ENCODE measurements at places on chromosomes 5 and 9. TPM values are rescaled to one million over a fixed set of nuclear protein-coding genes. Genes with fewer than 3 reads are reported as not detected.

Gene MARCOL
- total RNA-seq = not detected

Gene FOXD4L5
- total RNA-seq = under 0.01 TPM

Gene HMMR
- total RNA-seq = 11.8 TPM

Gene GSN
- total RNA-seq = 512 TPM

Gene CDO1
- 1.5 TPM for total RNA-seq

Gene PITX1
- total RNA-seq = 0.38 TPM

Gene AJM1
- 6.8 TPM for total RNA-seq

Gene OMD
- total RNA-seq = not detected

Gene ZNF366
- total RNA-seq = under 0.01 TPM

Gene ST6GALNAC4
- total RNA-seq = 33.3 TPM

Gene SOHLH1
- total RNA-seq = not detected

Gene CER1
- total RNA-seq = not detected

Gene SGCD
- 0.85 TPM for total RNA-seq

Gene CDH9
- total RNA-seq = not detected

Gene DBH
- total RNA-seq = not detected

Gene PCDHGA2
- total RNA-seq = 1.5 TPM

Gene RALGDS
- total RNA-seq = 38.5 TPM

Gene IZUMO3
- total RNA-seq = not detected

Gene NEK6
- 51.0 TPM for total RNA-seq

Gene LCN12
- not detected for total RNA-seq

Gene ZNF454
- 0.96 TPM for total RNA-seq

Gene PCDHGB1
- 0.38 TPM for total RNA-seq

Gene PCDHB8
- total RNA-seq = under 0.01 TPM

Gene TEK
- 18.6 TPM for total RNA-seq

Data from regular cardiac myocyte (primary cell).